T follicular helper cell (primary cell): ENCODE measurements at places on chromosomes 7 and 10.

GRCh38 chr7:107937531-107937930 lies 46.5 kb downstream of the DLD start:
- DNase-seq: no peak

- DNase-seq: no peak
These were observed 193.5 kb upstream of the NEBL start for GRCh38 chr10:21090609-21091082.

DNA sequence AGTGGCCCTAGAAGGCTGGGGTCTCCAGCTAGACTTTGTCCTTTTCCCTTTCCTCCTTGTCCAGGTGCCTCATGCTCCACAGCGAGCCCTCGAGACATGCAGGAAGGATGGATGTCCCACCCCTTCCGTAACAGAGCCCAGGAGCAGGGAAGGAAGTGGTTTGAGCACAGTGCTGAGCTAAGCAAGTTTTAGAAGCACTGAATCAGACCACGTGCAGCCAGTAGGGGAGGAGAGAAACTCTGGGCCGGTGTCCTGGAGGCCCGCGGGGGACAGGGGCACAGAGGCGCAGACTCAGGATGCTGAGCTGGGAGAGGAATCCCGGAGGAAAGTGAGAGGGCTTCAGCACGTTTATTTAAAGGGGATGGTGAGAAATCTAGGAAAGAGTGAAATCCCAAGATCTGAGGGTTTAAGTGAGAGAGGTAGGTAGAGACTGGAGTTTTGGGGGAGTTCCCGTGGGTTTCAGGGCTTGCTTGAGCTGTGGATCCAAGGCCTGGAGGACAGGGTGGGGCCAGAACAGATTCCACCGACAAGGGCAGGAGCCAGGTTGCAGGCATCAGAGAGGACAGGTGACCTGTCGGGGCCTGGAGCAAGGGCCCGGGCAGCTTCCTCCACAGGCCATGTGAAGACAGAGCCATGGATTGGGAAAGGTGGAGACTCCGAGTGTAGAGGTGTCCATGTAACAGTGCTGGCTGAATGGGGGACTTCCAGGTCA lies 4.4 kb upstream of the IRF5 start:
- peak; percentile 12 for DNase-seq

DNA sequence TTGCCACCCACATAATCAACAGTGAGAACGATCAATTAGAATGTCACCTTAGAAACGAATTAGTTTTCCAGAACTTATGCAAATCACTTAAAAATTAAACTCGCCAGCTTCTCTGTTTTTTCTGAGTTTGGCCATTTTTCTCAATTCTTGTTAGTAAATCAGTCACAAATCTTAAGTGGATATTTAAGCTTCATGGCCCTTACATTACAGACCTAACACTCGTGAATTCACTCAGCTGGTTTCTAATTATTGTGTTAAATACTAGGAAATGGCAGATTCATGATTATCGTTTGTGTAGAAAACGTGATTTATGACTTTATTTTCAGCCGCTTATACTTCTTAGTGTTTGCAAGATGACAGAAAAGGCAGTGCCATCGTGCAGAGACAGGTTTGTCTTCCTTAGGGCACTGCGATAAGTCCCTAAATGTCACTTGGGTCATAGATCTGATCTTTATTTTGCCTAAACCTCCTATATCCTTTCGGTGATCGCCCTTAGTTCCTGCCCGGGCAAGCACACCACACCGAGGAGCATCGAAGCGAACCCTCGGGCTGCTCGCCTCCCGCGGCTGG lies 587 bp upstream of the CELF2 start:
- no peak for DNase-seq

GRCh38 chr7:30970074-30970473 lies 6.3 kb downstream of the GHRHR start:
- no peak for DNase-seq

- no peak for DNase-seq
These were observed 138.6 kb downstream of the NRF1 start for GRCh38 chr7:129750091-129750490.

GRCh38 chr10:94016727-94017714 lies 23.3 kb downstream of the PLCE1 start:
- no peak for DNase-seq

DNA sequence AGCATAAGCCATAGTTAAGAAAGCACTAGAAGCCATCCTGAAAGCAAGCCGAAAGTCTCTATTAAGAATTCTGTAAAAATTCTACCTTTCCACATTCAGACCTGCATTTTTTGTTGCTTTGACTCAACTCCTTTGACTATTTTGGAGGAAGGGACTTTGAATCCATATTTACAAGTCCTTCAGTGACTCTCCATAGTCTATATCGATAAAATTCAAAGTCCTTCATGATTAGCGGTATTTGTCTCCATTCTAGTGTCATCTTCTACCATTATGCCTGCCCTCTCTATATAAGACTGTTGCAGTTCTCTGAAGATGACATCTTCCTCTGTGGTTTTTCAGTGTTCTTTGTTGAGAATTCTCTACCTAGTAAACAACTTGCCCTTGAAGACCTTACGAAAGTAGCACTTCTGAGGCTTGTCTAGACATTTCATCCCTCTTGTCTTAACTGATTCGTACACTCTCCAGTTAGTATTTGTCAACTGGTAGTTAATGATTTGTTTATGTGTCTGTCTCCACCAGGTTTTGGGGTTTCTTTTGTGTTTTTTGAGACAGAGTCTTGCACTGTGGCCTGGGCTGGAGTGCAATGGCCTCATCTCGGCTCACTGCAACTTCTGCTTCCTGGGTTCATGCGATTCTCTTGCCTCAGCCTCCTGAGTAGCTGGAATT lies 1.7 kb downstream of the CCSER2 start:
- no peak for DNase-seq

DNA sequence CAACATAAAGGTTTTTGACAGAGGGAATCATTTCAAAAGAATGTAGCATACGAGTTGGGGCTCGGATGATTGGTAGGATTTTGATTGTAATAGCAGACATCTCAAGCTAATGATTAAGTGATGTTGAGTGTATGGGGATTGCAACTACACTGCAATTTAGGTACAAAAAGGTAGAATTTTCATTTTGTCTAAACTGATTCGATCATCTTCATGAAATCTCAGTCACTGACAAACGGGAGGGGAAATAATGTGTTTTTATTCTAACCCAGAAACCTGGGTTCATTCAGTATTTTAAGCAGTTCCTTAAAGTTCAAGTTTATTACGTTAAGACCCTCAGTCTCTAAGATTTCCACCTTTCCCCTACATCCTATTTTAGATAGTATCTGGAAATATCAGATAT lies 3.9 kb upstream of the PHYHIPL start:
- no peak for DNase-seq
